ENCODE measurements at places on chromosomes 1 and 21.

GRCh38 chr1:205030896-205031295 is 12.1 kb upstream of the CNTN2 start:
- no peak for DNase-seq

GRCh38 chr1:206686478-206687249 is 2.0 kb downstream of the MAPKAPK2 start:
- DNase-seq: peak; percentile 45

DNA sequence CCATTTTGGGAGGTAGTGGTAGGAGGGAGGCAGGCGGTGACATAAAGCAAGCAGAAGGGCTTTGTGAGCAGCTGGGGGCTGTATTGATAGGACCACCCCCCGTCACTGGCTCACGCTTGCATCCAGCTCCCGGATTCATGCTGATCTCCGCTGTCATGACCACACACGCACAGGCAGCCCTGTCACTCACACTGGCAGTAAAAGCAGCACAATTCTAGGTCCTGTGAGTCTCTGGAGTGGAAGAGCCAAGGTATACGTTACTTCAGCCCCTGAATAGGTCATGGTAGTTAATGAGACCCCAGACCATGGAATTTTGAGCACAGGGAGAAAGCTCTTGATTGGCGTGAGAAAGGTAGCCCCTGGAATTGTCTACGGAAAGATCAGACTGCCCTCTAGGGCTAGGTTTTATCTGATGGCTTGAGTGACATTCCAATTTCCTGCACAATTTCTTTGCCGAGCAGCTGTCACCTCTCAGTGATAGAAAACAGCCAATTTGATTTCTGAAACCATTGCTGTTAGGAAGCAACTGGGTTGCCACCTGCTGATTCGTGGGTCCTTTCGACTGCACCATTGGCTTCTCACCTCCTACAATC is 5.4 kb downstream of the OR2B11 start:
- no peak for DNase-seq

GRCh38 chr1:151828921-151829320 is 2.7 kb downstream of the RORC start:
- peak; percentile 88 for DNase-seq

- no peak for DNase-seq
These were observed 723.5 kb downstream of the LTN1 start for GRCh38 chr21:28269173-28269572.

GRCh38 chr1:82227306-82228095 is 426.8 kb downstream of the ADGRL2 start:
- DNase-seq: no peak

GRCh38 chr1:216616425-216616824 is 106.8 kb downstream of the ESRRG start:
- peak; percentile 1 for DNase-seq

- no peak for DNase-seq
These were observed 2.9 kb downstream of the IPO13 start for GRCh38 chr1:43949678-43950077.

GRCh38 chr1:40593449-40594186 is 62.2 kb downstream of the ZNF684 start:
- no peak for DNase-seq

DNA sequence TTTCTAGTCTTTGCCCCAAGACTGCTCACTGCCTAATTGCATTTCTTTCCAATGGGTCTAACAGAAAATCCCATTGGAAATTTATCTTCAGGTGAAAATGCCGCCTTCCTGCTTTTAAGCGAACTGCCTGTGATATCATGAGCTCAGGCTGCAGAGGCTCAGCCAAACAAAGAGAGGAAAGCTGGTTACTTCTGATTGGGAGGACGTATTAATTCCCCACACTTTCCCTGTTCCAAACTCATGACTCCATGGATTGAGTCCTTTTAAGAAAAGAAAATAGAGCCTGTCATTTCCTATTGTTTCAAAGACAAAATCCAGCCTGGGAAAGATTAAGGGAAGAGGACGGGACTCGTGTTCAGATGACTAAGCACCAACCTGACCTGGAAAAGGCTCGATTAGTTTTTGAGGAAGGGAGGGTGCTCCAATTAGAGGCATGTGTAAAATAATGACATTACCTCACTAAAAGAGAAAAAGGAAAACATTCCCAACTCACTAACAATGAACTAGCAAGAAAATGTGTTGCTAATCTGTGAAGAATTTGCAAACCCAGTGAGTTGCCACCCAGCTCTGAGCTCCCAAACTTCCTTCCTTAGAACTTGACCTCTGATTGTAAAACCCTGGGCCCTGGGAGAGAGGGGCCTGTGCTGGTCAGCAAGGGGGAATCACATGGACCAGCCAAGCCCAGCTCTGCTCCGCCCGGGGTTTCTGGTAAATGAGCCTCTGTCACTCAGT is 61.2 kb downstream of the TCP10L start:
- no peak for DNase-seq

- no peak for DNase-seq
These were observed 25.1 kb downstream of the WARS2 start for GRCh38 chr1:119115311-119115710.

- no peak for DNase-seq
These were observed 30.6 kb upstream of the BACE2 start for GRCh38 chr21:41137401-41137800.

All from KBM-7 (cell line).